Right ventricle myocardium superior (tissue), 1 donor: ENCODE measurements at places on chromosomes 7 and 10. TPM values are rescaled to one million over a fixed set of nuclear protein-coding genes. Genes with fewer than 3 reads are reported as not detected.

The HHEX gene
- 2.6 TPM for total RNA-seq

The PLCE1 gene
- 3.3 TPM for total RNA-seq

The RALA gene
- 38.0 TPM for total RNA-seq

- DNase-seq = no peak
Measured at GRCh38 chr10:125538947-125539731, 143.8 kb downstream of the TEX36 start.

DNA sequence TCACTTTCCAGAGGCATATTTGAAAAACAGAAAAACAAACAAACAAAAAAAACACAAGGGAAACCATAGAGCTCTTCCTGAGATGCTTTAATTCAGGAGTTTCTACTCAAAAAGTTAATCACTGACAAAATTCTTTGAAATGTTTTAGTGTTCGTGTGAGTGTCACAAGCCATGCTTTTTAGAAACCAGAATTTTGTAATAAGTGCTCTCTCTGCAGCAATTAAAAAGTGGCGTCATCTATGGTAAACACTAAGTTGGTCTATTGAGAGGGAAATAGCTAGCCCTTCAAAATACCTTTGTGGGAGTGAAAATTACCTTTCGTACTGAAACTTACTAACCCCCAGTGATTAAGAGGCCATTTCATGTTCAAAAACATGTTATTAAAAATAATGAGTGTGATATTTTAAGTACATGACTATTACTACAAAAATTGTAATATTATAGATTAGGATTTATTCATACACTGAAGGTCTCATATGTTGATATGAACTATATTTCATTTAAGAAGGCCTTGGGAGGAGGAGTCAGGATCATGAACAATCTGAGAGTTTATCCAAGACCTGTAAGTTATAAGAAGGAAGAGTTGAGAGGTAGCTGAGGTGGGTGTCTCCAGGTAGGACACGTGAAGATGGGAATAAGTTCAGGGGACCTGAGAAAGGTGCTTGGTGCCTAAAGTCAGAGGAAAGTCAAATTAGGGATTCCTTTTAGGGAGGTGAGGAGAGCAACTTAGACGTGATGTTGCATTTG lies 94.6 kb downstream of the PPP1R9A start:
- no peak for DNase-seq

The LRRD1 gene
- not detected for total RNA-seq

- no peak for DNase-seq
Measured at GRCh38 chr7:40978047-40978446, 724.8 kb downstream of the INHBA start.

- DNase-seq = no peak
Measured at GRCh38 chr10:72024596-72024995, 60.4 kb downstream of the CHST3 start.

GRCh38 chr7:47303014-47303694 lies 278.8 kb downstream of the TNS3 start:
- no peak for DNase-seq

DNA sequence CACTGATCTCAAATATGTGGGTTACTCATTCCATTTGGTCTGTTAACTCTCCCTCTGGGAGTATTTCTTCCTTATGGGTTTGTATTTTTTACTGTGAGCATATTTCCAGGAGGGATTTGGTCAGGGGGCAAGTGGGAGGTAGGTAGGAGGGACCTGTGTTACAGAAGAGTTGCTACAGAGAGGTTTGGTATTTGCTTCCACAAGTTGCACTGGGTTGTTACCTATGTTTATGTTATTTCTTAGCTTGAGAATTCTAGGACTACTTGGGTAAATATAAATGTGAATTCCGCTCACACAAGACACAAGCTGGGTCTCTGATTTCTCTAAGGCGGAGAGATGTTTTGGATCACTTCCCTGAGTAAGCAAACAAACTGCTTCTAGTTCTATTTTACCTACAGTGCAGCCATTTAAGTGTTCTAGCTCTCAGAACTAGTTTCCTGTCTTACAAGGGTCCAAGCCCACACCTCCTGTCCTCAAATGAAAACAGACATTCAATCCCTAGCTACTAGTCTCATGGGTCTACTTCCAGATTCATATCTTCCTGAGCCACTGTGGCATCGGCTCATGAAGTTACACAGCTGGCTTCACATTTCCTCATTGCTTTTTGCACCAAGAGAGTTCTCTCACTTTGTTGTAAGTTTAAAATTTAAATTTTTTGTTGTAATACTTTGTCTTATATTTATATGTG lies 75.4 kb upstream of the PPP1R3C start:
- DNase-seq = no peak

- no peak for DNase-seq
Measured at GRCh38 chr10:35600193-35600592, 4.9 kb upstream of the GJD4 start.
